ENCODE measurements at places on chromosomes 12 and 14.

- no peak for DNase-seq
These were observed 486.5 kb downstream of the ZFP36L1 start for GRCh38 chr14:68306265-68306933.

GRCh38 chr12:109792992-109793391 lies 40.2 kb downstream of the TRPV4 start:
- DNase-seq, result no peak

DNA sequence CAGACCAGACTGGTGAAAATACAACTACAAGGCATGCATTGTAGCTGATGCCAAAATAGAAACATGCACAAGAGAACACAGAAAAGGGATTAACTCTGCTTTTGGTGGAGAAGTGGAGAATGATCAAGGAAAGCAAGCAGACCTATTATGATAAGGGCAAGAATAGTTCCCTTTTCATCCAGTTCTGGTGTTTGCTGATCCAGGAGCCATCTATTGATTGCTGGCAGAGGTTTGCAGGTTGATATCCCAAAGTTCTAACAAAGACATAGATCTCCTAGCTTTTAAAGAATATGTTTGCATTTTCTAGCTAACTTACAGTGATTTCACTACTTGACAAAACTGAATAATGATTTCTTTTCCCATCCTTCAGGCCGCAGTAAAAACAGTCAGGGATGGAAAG lies 166.2 kb upstream of the CDKN3 start:
- no peak for DNase-seq

DNA sequence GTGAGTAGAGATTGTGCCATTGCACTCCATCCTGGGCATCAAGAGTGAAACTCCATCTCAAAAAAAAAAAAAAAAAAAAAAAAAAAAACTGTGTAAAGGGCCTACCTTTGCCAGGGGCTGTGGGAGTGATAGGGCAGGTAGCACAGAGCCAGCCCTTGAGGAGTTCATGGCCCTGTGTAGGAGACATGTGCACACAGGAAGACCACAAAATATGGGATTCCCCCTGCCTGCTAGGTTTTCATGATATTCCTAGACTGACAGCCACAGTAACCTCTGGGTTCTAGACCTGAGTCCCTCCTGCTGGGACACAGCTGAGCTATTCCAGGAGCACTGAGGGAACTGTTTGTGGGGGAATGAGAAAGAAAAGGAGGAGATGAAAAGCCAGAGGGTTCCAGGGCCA lies 8.3 kb upstream of the SPTSSA start:
- no peak for DNase-seq

GRCh38 chr12:4874671-4875070 lies 35.0 kb upstream of the KCNA1 start:
- peak; percentile 6 for DNase-seq

DNA sequence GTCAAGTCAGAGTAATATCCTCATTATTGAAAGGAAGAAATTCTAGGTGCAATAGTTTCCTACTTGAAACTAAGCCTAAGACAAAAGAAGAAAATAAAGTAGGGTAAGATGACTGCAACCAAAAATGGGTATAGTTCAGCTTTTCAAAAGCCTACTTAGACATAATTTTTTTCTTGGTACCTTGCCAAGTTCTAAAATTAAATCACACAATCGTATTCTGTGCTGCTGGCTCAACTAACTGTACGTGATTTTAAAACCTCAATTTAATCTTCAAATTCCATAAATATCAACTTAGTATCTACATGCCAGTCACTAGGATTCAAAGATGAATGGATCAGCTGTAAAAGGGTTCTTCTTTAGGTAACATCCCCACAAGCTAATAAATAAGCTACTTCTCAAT lies 56.9 kb downstream of the SCAF11 start:
- no peak for DNase-seq

GRCh38 chr12:72658615-72659014 lies 386.4 kb downstream of the TRHDE start:
- no peak for DNase-seq

GRCh38 chr12:5745251-5745888 lies 199.7 kb downstream of the ANO2 start:
- peak; percentile 86 for DNase-seq

DNA sequence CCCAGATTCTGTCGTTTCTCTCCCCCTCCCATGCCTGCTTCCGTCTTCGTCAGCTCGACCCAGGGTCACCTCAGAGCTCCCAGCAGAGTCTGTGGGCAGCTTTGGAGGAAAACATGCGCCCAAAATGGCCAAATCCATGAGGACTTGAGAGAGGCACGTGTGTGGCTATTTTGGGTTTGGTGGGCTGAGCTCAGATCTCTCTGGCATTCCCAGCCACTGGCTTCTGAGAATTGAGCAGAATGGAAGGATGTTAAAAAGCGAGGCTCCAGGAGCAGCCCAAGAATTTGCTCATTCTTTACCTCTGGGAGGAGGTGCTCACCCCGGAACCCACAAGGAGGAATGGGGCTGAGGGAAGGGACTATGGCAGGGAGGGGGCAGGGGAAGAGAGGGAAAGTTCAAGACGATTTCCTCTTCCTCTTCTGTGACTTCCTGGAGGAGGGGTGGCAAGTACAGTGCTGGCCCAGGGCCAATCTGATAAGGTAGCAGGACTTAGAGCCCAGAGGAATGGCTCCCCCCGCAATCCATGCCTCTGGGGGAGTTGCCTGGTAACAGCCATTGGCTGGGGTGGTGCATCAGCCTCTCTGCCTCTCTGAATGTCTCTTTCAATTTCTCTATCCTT lies 20.1 kb downstream of the TSPAN9 start:
- DNase-seq, result no peak

DNA sequence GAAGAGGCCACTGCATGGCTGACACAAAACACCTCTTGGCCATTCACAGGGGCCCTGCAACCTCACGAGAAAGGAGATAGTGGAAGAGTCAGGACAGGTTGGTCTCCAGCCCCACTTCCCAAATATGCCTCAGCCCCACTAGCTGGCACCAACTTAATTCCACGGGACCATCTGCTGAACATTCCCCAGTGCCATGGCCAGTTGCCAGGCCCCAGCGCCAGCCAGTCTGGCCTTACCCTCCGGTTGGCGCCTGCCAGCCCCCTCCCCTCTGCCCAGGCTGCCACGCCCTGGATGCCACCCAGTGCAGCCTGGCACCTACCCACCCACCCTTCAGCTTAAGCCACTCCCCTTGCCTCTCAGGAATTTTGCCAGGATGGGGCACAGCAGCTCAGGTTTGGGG lies 21.2 kb upstream of the HSPB8 start:
- DNase-seq, result no peak

DNA sequence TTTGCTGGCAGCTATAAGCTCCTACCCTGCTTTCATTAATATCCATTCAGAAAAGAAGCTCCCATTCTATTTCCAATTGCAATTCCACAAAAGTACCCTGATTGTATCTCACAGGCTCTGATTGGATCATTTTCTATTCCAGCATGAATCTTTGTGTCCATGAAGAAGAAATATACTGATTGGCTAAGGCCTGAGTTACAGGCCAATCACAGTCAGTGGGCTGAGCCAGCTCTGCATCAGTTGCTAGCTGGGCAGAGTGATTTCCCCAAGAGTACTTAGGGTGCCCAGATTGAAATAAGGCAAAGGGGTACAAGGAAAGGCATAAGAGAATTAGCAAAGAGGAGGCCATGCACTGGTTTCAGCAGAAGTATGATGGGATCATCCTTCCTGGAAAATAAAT lies 14.4 kb downstream of the ART4 start:
- no peak for DNase-seq

GRCh38 chr14:75605916-75606315 lies 27.5 kb downstream of the FLVCR2 start:
- DNase-seq, result no peak

DNA sequence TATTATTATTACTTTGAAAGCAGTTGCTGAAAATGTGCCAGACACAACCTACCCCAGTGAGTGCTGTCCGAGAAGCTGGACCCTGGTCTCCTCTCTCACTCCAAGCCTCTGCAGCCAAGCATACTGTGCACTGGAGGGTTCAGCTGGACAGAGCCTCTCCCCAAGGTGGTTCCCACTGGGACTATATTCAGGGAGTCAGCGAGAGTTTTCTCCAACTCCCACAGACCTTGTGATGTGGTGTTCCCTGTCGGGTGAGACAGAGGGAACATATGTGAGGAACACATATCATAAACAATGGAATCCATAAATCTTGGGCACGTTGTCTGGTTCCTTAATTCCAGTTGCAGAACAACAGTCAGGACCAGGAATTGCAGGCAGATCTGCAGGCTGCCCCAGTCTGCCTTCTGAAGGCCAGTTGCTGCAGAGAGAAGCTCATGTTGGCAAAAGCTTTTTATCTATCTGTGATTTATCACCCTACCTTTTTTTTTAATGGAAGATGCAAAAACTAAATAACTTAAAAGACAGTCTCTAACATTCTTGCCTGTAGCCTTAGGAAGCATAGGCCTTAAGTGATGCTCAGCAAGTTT lies 619.8 kb upstream of the TBX3 start:
- no peak for DNase-seq

- DNase-seq, result no peak
These were observed 50.3 kb upstream of the TRIM9 start for GRCh38 chr14:51145246-51145645.

DNA sequence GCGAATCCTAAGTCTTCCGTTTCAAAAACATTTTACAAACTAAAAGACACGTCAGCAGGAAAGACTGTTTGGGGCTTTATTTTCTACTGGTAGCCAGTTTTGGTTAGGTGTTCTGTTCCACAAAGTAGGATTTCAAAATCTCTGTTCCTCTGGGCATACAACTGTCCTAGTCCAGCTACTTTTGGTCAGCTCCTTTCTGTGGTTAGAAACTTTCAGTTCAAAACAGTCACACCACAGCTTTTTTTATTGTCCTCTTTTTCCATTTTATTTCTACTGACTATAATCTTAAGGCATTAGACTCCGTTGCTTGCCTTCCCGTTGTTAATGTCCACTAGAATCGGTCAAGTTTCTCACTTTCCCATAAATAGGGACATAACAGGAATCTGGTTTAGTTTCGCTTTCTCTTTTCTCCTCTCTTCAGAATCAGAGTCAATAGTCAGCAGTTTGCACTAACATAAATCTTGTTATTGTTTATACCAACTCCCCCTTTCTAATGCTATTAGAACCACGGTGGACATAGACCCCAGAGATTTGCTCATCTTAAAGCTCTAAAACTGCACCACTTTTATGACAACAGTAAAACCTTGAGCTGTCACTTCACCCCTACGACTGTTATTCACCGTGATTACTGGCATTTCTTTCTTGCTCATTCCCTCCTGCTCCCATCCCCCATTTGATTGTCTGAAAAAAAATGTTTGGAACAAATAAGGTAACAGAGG lies 41.5 kb upstream of the NPAS3 start:
- DNase-seq, result no peak

DNA sequence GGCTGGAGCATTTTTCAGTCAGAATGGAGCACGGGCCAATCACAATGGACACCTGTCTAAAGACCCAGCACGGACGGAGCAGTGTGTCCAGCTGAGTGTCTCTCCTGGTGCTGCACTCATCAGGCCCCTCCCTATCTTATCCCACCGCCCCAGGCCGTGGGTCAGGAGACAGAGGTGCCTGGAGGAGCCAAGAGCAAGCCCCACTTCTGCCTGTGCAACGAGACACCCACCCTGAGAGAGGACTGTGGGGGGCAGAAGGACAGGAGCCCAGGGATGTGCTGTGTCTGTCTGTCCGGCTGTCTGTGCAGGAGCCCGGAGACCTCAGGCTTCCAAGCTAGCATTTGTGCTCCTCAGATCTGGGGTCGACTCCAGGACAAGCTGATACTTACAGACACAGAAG lies 69.6 kb upstream of the SFSWAP start:
- DNase-seq, result no peak

GRCh38 chr14:21496453-21496852 lies 14.7 kb downstream of the METTL3 start:
- no peak for DNase-seq

GRCh38 chr12:30108666-30109065 lies 324.9 kb upstream of the TMTC1 start:
- DNase-seq, result no peak

- DNase-seq, result no peak
These were observed 385.9 kb downstream of the EGLN3 start for GRCh38 chr14:33564774-33565630.

DNA sequence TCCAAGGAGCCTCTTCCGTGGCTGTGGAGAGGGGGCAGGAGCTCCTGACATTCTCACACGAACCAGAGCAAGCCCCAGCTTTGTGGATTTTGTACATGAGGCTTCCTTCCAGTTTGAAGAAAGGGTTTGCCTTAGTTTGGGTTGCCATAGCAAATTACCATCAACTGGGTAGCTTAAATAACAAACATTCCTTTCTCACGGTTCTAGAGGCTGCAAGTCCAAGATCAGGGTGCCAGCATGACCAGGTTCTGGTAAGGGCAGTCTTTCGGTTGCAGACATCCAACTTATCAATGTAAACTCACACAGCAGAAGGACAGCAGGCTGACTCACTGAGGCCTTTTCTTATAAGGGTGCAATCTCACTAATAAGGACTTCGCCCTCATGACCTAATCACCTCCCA lies 25.9 kb upstream of the STAB2 start:
- DNase-seq, result no peak

DNA sequence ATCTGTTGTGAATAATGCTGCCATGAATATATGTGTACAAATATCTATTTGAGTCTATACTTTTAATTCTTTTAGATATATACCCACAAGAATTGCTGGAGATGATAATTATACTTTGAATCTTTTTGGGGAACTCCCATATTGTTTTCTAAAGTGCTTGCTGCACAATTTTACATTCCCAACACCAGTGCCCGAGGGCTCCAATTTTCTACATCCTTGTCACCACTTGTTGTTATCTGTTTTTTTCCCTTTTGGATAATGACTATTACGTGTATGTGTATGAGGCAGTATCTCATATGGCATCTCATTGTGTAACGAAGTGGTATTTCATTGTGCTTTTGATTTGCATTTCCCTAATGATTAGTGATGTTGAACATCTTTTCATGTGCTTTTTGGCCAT lies 127.1 kb downstream of the SUDS3 start:
- DNase-seq, result no peak

DNA sequence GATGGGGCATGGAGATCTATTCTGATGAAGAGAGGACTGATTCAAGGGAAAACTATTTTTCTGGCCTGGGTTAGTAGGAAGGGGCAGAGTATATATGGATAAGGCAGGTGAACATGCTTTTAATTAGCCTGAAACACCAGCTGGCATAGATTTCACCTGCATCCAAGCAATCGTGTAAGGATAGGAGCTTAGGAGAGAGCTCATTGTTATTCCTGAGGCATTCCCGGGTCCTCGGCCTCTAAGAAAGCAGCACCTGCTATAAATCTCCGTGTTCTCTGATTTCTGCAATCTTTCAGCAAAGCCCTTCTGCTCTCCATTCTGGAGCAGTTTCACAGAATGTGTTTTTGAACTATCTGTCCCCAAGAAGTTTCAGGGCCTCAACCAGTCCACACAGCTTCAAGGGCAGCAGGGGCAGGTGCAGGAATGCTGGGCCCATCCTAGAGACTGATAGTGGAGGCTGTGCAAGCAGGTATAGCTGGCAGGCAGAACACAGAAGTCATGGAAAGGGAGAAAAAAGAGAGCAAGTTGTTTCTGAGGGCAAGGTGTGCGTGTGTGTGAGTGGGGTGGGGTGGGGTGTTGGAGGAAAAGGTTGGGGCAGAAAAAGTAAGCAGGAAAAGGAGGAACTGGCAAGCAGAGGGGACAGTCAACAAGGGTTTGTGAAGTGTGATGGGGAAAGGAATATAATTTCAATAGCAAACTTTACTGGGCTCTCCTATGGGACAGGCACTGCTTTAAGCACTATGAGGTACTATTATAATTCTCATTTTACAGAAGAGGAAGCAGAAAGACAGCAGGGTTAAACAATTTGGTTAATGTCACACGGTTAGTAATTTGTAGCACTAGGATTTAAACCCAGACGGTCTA lies 203.7 kb upstream of the SSTR1 start:
- no peak for DNase-seq

Measured in hematopoietic multipotent progenitor cell (in vitro differentiated cells).